Stimulated activated CD4-positive, alpha-beta T cell treated with anti-CD3 and anti-CD28 coated beads, Interleukin-1b, Interleukin-23, amount 100 ng/mL, for 24 hours (primary cell): ENCODE measurements at places on chromosomes 2 and 18.

GRCh38 chr2:9778471-9779316 is 64.6 kb upstream of the TAF1B start:
- DNase-seq = no peak

DNA sequence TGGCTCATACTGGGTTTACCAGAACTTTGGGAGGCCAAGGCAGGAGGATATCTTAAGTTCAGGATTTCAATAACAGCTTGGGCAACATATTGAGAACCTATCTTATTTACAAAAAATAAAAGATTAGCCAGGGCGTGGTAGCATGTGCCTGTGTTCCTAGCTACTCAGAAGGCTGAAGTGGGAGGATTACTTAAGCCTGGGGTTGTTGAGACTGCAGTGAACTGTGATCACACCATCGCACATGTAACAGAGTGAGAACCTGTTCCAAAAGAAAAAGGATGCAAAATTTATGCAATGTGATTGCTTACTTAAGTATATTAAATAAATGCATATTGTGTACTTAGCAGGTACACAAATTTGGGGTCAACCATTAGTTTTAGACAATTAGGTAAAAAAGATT is 768.9 kb upstream of the CDH7 start:
- no peak for DNase-seq

GRCh38 chr2:217222309-217222910 is 362.5 kb upstream of the TNP1 start:
- DNase-seq = no peak

DNA sequence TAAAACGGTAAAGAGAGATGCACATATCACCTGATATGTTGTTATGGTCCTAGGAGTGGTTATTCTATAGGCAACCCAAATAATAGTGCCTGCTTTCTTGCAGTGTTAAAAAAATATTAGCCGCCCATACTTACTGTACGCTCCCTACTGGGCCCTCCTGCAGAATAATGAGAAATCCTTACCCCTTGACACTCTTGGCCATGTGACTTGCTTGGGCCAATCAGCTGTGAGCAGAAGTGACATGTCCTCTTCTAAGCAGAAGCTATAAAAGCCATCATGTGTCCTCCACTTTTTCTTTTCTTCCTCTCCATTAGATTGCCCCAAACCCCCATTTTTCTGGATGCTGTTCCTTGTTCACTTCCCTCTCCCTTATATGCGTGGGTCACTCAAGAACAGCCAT is 90.5 kb upstream of the SPRED2 start:
- no peak for DNase-seq

GRCh38 chr18:49368161-49368875 is 92.1 kb downstream of the DYM start:
- no peak for DNase-seq

DNA sequence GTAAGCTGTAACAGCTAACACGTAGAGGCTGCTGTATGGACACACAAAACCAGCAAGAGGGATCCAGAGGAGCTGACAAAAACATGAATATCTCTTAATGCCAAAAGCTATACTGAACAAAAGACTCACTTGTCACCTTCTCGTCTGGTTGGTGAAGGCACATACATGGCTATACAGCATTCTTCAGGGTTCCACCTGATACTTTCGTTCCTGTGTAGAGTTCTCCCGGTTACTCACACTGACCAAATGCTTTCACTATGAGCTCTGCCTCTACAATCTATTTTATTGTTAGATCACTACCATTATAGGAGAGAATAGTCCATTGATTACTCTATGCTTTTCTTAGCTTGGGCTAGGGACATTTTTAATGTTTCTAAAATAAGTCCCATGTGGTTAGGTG is 193.1 kb downstream of the HNMT start:
- DNase-seq = no peak

DNA sequence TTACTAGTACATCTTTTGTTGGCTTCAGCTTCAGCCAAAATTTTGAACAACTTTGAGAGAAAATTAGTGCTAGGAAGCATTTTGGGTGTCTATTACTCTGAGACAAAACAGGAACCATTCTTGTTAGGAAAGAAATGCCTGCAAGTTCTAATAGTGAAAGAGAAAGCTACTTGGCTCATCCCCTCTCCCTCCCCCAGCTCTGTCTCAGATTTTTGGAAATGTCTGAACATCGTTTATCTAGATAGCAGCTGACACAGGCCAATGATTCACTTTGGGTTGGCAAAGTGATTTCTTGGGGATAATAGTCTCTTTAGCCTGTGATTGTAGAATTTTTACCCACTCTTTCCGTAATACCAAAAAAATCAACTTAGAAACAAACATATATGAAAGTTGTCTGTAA is 42.3 kb upstream of the PTPRM start:
- no peak for DNase-seq
